ENCODE measurements at places on chromosomes 2 and 18.

DNA sequence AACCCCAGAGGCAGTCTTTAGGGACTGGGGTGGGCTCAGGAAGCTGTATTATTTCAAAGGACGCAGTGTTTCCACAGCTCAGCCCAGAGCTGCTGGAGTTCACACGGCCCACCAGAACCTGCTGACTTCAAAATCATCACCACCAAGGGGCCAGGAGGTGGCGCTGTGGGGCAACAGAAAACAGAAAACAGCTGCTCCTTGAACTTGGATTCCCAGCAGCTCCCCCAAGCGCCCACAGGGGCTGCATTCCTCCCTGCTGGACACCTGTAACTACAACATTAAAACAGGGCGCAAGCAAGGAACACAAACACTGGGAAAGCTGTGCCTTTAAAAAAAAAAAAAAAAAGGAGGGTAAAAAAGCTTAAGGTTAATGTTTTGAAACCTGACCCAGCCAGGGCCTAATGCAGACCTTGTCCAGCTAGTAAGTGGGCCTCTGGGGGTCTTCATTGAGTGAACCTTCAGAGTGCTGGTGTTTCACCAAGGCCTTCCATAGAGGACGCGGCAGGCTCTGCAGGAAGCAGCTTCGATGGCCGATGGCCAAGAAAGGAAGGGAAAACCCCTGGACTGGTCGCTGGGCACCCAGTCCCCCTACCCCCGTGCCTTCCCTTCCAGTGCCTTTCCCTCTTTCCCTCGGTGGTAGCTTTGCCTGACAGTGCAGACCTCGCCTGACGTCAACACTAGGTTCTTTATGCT, 25.9 kb downstream of the MLPH start:
- peak; percentile 18 for DNase-seq

DNA sequence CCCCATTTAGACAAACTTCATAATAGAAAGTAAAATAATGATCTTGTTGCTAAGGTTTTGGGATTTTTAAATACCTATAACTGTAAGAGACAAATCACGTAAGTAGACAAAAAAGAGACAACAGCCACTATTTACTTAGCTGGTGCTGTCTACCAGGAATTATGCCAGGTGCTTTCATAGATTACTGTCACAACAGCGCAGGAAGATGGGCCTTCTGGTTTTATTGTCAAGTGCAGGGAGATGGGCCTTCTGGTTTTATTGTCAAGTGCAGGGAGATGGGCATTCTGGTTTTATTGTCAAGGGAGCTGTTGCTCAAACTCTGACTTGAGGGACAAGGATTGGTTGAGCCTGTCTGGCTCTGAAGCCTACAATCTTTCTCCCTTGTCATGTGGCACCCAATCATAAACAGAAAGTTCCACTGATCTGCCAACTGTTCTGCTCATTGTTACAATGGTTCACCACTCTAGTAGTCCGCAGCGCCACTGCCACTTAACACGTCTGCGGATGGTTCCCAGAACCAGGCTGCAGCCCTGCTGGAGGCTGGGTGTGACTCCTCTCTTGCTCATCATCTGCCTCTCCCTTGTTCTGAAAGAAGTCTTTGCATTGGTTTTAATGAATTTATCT, 95.0 kb downstream of the RNF144A start:
- no peak for DNase-seq

DNA sequence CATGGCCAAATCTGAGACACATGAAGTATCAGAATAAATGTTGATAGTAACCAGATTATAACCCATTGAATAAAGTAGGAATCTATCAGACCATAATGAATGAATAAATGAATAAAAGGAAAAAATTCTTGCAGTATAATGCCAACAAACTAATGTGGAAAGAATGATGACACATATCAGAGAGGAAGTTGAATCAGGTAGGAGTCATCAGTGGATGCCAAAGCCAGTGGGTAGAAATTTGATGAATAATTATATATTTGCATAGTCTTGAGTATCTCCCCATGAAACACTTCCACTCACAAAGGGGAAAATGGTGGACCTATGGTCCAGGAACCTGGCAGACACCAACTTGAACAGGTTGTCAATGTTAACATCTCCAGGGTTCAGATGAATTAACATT, 68.6 kb downstream of the GALNT3 start:
- no peak for DNase-seq

- DNase-seq = no peak
These were observed 80.2 kb downstream of the SLC8A1 start for GRCh38 chr2:40371525-40372282.

GRCh38 chr2:225458431-225459117, 59.1 kb downstream of the NYAP2 start:
- no peak for DNase-seq

- no peak for DNase-seq
These were observed 65.4 kb upstream of the TUBA3E start for GRCh38 chr2:130263606-130264005.

DNA sequence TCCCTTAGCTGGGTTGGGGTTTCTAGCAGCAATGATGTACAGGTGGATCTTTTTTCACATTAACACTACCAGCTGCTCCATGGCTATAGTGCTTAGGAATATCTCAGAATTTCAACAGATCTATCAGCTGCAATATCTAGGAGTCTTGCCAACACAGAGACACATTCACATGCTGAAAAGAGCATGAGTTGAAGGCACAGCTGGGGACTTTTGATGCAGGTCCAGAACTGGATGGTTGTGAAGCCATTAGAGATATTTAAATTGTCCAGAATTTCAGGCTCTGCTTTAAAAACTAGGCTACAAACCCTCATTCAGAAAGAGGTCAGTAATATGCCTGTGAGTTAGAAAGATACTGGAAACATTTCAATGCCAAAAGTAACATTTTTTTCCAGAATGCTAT, 122.2 kb upstream of the CCDC195 start:
- DNase-seq = no peak

DNA sequence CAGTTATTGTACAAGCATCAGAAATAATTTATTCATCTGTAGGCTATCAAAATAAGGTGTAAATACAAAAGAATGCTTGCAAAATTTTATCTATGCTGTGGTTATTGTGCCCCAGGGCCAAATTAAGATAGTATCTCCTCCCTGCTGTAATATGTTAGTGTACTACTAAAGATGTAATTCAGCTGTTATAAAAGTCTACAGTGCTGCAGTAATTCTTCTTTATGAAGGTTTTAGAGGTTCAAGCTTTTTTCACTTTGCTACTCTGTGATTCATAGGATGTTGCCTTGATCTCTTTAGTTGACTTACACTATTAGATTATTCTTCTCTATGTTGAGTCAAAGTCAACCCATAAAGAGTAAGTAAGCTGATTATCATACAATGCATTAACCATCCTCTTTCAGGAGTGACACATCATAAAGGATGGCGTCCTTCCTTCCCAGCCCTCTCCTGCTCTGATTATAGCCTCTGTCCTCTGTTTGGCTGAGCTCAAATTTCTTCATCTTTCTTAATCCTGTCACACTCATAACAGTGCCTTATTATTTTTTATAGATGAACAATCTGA, 29.3 kb upstream of the DYNAP start:
- no peak for DNase-seq

- DNase-seq = no peak
These were observed 127.6 kb upstream of the TWIST2 start for GRCh38 chr2:238720232-238720672.

GRCh38 chr2:239625971-239626734, 225.3 kb upstream of the HDAC4 start:
- DNase-seq = no peak

- no peak for DNase-seq
These were observed 150.4 kb downstream of the PIK3C3 start for GRCh38 chr18:42105394-42105793.

DNA sequence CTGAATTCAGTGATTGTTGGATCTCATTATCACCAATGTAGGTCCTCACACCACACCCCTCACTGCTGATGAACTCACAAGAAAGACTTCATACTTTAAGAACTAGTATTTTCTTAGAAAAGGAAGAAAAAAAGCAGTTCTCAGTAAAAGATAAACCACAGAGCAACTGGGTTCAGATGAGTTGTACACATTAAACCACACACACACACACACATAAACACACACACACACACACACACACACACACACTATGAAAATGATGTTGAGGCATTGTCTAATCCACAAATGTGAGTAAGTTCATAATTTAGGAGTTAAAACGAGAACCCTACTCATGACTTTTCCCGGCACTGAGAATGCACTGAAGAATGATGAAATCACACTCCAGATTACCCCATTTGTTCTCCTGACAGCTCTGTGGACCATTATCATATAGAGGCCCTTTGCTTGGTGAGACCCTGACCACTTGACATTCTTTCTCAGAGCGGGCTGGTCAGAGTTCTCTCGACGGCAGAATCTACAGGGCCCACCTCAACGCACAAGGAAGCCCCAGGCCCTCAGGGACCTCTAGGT, 106.2 kb downstream of the BCL2 start:
- no peak for DNase-seq

DNA sequence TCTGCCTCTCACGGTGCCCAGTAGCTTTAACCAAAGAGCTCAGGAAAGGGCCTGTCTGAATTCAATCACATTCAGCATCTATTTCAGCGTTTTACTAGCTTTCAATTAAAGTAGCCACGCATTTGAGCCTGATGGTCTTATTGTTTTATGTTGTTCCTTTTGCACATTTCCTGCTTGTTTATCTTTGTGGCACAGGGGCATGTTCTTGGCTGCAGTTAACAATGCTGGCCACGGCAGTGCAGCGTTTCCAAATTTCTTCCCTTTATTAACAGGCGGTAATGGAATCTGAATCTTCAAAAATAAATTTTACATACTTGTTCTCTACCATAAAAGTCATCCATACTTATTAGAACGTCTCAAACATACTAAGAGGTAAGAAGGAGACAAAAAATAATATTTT, 46.2 kb downstream of the HPCAL1 start:
- no peak for DNase-seq

DNA sequence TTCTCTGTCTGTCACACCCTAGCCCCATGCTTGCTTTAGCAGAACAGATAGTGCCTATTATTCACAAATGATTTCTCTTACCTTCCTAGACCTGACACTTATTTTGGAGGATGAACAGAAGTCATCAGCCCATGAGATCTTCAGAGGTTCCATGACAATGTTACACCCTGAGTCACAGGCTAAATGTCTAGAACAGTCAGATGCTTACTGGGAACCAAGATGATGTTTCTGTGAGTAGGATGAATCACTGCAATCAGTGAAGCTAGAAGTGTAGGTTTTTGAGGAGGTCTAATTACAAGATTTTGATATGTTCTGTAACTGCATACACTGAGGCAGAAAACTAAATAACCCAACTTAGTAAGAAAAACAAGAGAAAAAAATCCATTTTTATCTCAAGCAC, 123.0 kb upstream of the THUMPD2 start:
- no peak for DNase-seq

- DNase-seq = no peak
These were observed 82.1 kb downstream of the BIN1 start for GRCh38 chr2:127024769-127025358.

GRCh38 chr2:202376460-202377206, 506 bp downstream of the BMPR2 start:
- DNase-seq = peak; percentile 43

DNA sequence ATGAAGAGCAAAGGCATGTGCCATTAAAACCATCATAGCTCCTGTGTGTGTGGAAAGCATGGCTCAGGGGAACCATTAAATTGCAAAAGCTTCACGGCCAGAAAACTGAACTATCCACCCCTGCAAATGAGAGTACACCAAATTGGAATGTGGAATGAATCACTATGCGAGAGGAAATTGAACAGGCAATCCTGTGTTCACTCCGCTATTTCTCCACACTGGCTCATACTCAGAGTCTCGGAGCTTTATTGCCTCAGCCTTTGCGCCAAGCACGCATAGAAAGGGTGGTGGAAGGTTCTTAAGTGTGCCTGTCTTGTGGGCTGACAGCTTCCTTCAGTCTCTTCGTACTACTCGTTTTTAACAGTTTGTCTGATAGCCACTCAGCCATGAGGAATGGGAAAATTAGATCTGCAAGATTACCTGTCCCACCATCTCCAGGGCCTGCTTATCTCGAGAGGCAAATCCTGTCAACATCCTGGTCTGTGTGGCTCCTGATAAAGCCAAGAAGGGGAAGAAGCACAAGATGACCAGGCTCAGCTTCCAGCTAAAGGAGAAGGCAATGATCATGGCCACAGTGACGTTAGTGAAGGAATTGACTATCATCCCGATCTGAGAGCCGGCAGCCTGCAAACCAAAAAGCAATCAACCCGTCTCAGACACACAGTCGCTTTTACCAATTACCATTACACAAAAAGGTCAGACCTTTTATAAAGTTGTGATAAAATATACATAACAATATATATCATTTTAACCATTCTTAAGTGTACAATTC, 34.9 kb downstream of the G6PC2 start:
- no peak for DNase-seq

GRCh38 chr2:120630031-120630701, 105.5 kb upstream of the GLI2 start:
- DNase-seq = no peak

GRCh38 chr18:21928925-21929324, 188.3 kb downstream of the MIB1 start:
- no peak for DNase-seq

- no peak for DNase-seq
These were observed 276.2 kb downstream of the PIK3C3 start for GRCh38 chr18:42231284-42231683.

DNA sequence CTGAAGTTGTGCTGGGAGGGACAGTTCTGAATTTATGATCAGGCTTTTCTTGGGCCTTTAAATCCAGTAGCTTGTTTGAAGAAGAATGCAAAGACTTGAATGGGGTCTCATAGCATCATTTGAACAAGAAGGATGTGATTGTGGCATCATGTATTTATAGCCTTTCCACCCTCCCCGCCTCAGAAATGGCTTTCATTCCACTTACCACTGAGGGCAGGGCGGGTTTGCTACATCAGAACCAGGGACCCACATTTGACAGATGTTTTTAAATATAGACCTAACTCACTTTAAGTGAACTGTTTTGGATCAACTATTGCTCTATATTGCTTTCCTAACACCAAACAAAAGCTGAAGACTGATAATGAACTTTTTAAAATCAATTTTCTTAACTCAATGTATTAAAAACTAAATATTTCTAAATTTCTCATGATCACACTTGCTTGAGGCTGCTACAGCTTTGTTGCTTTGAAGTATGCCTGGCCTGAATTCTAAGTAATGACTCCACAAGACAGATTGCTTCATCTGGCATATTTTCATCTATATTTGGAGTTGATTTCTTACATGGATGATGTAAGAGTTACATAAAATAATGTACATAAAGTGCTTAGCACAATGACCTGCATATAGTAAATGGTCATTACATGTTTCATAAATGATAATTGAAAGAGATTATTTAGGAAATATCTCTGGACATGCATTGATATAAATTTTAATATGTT, 1552.9 kb upstream of the SLC39A10 start:
- no peak for DNase-seq
